ENCODE measurements at places on chromosomes 3 and 15. TPM values are rescaled to one million over a fixed set of nuclear protein-coding genes. Genes with fewer than 3 reads are reported as not detected.

SCN10A gene
- total RNA-seq, result not detected

MTFMT gene
- total RNA-seq, result 12.7 TPM

APBA2 gene
- total RNA-seq, result 22.7 TPM

ATRIP gene
- 6.1 TPM for total RNA-seq

CCDC71 gene
- 19.5 TPM for total RNA-seq

PARP16 gene
- 1.8 TPM for total RNA-seq

LTF gene
- total RNA-seq, result 0.13 TPM

ASB14 gene
- not detected for total RNA-seq

UBAP1L gene
- total RNA-seq, result 3.8 TPM

RETNLB gene
- not detected for total RNA-seq

CLCN2 gene
- total RNA-seq, result 2.1 TPM

FETUB gene
- total RNA-seq, result not detected

PLS1 gene
- 0.38 TPM for total RNA-seq

COL8A1 gene
- 98.6 TPM for total RNA-seq

MESP2 gene
- not detected for total RNA-seq

FSIP1 gene
- total RNA-seq, result 0.51 TPM

GABRB3 gene
- total RNA-seq, result 0.13 TPM

CDCP1 gene
- 0.13 TPM for total RNA-seq

AGBL1 gene
- not detected for total RNA-seq

SLC15A2 gene
- total RNA-seq, result under 0.01 TPM

C3orf33 gene
- total RNA-seq, result 1.4 TPM

GOLGA8F gene
- not detected for total RNA-seq

CD200 gene
- total RNA-seq, result 11.8 TPM

SLC35G2 gene
- 25.2 TPM for total RNA-seq

VIPR1 gene
- total RNA-seq, result 0.38 TPM

CYP1A1 gene
- 39.8 TPM for total RNA-seq

FRMD5 gene
- 1.5 TPM for total RNA-seq

ZNF662 gene
- total RNA-seq, result 1.0 TPM

C2CD4A gene
- 3.2 TPM for total RNA-seq

FANCD2OS gene
- total RNA-seq, result not detected

SUCNR1 gene
- total RNA-seq, result not detected

GBE1 gene
- total RNA-seq, result 60.4 TPM

ZNF774 gene
- total RNA-seq, result 0.64 TPM

GTPBP8 gene
- 26.4 TPM for total RNA-seq

EPHA3 gene
- total RNA-seq, result not detected

CSPG5 gene
- 0.26 TPM for total RNA-seq

PLSCR2 gene
- 0.13 TPM for total RNA-seq

GLDN gene
- not detected for total RNA-seq
